ENCODE measurements at places on chromosomes 2 and 18.

DNA sequence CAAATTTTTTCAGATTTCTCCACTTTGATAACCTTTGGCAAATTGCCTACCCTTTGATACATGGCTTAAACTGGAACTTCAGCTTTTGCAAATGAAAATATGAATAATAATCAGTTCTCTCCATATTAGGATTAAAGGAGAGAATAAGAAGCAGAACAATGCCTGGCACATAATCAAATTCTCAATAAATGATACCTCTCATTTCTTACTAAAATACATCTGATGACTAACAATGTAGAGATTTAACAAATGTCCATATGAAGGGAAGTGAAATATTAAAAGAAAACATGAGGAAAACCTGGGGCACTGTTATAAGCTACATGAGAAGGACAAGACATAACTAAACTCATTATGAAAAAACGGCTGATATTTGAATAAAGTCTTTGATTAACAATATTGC lies 1103.6 kb downstream of the LRP1B start:
- DNase-seq: no peak

- no peak for DNase-seq
These were observed 18.8 kb downstream of the FSIP2 start for GRCh38 chr2:185757356-185757755.

DNA sequence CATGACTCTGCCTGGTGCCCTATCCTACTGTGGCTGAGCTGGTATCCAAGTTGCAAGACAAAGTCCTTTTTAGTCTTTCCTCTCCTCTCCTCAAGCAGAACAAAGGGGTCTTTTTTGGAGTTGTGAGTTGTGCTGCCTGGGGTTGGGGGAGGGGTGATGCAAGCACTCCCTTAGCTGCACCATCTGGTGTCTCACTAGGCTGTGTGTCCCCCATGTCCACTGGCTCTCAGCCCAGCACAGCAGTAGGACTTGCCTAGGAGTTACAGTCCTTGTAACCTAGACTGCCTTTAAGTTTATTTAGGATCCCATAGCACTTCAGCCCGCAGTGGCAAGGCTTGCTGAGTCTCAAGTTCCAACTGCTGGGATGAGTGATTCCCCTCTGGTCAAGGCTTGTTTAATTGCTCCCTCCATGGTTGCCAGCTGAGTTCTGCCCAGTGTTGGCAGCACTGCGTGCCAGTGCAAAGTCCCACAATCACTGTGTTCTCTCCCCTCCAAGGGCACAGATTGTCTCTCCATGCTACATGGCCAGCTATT lies 13.2 kb upstream of the ILKAP start:
- DNase-seq: no peak

DNA sequence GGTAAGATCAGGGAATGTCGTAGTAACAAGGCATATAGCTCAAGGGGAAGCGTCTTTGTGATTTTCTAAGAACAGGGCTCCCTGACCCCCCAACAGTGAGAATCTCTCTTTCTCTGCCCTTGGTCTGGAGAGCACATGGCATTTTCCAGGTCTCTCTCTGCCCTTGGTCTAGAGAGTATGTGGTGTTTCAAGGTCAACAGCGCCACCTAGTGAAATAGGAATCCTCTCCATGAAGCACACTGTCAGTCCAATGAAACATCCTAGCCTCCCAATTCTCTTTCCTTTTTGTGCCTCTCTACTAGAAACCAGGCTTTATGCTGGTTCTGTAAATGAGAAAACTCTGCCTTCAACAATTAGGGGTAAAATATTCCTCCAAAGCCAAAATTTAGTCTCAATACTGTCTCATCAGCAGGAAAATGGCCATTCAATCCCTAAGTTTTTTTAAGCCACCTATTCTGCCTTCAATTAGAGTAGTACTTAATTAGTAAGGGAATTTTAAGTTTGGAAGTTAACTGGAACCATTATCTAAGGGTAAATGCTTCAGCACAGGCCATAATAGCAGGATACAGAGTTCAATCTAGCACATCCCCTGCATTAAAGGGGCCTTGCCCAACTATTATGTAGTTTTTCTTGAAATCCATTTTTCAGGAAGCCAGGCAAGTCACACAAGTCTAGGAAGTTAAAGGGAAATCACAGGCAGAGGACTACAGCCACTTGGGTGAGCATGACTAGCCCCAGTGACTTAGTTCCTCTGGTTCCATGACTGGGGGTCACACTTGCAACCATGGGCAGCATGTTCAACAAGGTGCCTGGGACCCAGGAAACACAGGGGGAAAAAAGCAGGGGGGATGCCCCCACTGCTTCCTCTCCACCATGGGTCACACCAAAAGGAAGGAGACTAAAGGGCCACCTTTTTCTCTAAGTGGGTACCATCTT lies 12.4 kb downstream of the DYM start:
- DNase-seq: no peak
